Neural crest cell (in vitro differentiated cells): ENCODE measurements at places on chromosomes 2 and 18.

- no peak for DNase-seq
Measured at GRCh38 chr2:227287771-227288170, 37.3 kb upstream of the MFF start.

DNA sequence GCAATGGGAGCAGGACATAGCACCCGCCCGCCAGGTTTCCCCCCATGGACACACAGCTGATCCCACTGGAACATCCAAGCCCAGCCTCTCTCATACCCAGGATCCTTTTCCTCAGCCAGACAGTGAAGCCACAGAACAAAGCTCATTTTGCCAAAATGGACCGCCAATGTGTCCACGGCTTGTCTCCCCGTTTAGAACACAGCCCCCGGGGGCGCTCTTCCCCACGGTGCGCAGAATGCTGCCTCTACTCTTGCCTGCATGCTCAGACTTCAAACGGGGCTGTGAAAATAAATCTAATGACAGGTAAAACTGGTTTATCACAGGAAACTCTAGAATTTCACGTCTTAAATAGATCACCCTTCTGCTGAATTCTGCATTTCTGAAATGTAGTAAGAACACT lies 548.5 kb upstream of the ID2 start:
- no peak for DNase-seq

DNA sequence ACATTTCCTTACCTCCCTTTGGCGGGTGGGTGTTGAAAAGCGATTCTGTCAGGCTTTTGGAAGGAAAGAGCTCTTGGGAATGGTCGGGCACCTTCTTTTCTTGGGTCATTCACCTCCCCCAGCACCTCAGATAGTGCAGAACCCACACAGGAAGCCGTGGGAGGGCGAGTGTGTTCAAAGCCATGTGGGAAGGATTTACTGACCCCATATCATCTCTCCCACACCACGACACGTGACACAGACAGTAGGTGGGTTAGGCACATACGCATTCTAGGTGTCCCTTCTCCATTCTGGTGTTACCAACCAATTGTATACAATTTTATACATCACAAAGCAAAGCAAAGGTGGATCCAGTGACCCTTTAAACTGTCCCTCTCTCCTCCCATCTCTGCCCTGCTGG lies 263.7 kb upstream of the REV1 start:
- no peak for DNase-seq

DNA sequence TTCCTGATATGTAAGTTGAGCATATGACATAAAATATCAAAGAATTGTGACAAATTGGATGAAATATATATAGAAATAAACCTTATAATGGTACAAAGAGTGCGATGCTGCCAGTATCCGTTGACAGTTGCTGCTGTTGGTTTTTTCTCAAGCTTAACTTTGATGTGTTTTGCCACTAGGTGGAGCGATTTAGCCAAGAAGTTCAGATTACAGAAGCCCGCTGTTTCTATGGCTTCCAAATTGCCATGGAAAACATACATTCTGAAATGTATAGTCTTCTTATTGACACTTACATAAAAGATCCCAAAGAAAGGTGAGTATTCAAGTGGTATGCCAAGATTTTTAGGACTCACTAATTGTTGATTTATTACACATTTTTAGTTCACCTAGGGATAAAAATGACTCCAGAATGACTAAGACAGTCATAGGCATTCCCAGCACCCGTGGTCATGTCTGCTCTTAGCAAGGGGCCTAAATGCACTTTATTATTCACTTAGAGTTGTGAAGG lies 2.1 kb downstream of the RRM2 start:
- DNase-seq, result peak; percentile 52

DNA sequence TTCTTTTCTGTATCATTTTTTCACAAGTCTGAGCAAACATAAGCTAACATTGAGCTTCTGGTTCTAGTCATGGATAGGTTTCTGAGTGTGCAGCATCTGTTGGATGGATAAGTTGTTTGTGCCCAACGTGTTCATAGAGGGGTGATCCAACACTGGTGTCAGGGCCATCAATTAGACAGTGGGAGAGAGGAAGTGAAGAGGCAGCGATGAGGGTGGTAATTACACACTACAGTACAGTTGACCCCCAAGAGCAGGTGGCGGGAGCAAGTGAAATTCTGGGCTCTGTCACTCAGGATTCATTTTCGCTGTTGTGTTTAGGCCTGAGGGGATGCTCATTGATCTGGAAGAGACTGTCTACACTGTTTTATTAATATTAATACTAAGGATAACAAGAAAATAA lies 180.0 kb upstream of the CXCR4 start:
- DNase-seq, result no peak

GRCh38 chr2:120852200-120852815 lies 116.6 kb downstream of the GLI2 start:
- no peak for DNase-seq
